ENCODE measurements at places on chromosomes 2 and 18. TPM values are rescaled to one million over a fixed set of nuclear protein-coding genes. Genes with fewer than 3 reads are reported as not detected.

The BARD1 gene
- total RNA-seq, result 15.5 TPM

The IL37 gene
- total RNA-seq, result not detected

The ABCG8 gene
- total RNA-seq, result not detected

- H3K27me3 ChIP-seq, result no peaks in the 10 kb centered on the region
- no peak overlapping the region for H3K4me3 ChIP-seq
- H3K27ac ChIP-seq, result peak overlapping the region; percentile 91
- DNase-seq, result peak; percentile 32
- H3K36me3 ChIP-seq, result peaks cover 5% of the 10 kb centered on the region
These were observed 219.9 kb downstream of the SH3RF3 start for GRCh38 chr2:109348671-109349502.

GRCh38 chr2:37976411-37976810, 51.3 kb downstream of the RMDN2 start:
- no peak for DNase-seq
- H3K36me3 ChIP-seq, result no peaks in the 10 kb centered on the region
- H3K27me3 ChIP-seq, result peaks cover 4% of the 10 kb centered on the region
- H3K27ac ChIP-seq, result no peak overlapping the region
- H3K4me3 ChIP-seq, result no peak overlapping the region

- no peak for DNase-seq
- peak overlapping the region; percentile 93 for H3K27ac ChIP-seq
- H3K27me3 ChIP-seq, result no peaks in the 10 kb centered on the region
- H3K4me3 ChIP-seq, result no peak overlapping the region
- H3K4me1 ChIP-seq, result peaks cover 66% of the 10 kb centered on the region
These were observed 1.4 kb upstream of the ACTG2 start for GRCh38 chr2:73891276-73891901.

- no peaks in the 10 kb centered on the region for H3K27me3 ChIP-seq
- DNase-seq, result no peak
- H3K36me3 ChIP-seq, result no peaks in the 10 kb centered on the region
- no peak overlapping the region for H3K27ac ChIP-seq
- H3K4me1 ChIP-seq, result peaks cover 27% of the 10 kb centered on the region
These were observed 27.6 kb upstream of the TMBIM1 start for GRCh38 chr2:218319813-218320365.

- no peaks in the 10 kb centered on the region for H3K36me3 ChIP-seq
- no peak overlapping the region for H3K27ac ChIP-seq
- no peak overlapping the region for H3K4me3 ChIP-seq
These were observed 80.0 kb upstream of the PXDN start for GRCh38 chr2:1824202-1824905.

- H3K36me3 ChIP-seq, result no peaks in the 10 kb centered on the region
- H3K27me3 ChIP-seq, result no peaks in the 10 kb centered on the region
- H3K4me1 ChIP-seq, result no peaks in the 10 kb centered on the region
- H3K4me3 ChIP-seq, result no peak overlapping the region
- DNase-seq, result no peak
These were observed 76.0 kb downstream of the CBLN2 start for GRCh38 chr18:72468021-72468710.

The PDE11A gene
- 0.05 TPM for total RNA-seq

The SP5 gene
- total RNA-seq, result not detected

GRCh38 chr2:47344890-47345589, 57.9 kb upstream of the MSH2 start:
- H3K36me3 ChIP-seq, result no peaks in the 10 kb centered on the region
- H3K27ac ChIP-seq, result peak overlapping the region; percentile 80
- H3K27me3 ChIP-seq, result no peaks in the 10 kb centered on the region
- H3K4me1 ChIP-seq, result peaks cover 17% of the 10 kb centered on the region

DNA sequence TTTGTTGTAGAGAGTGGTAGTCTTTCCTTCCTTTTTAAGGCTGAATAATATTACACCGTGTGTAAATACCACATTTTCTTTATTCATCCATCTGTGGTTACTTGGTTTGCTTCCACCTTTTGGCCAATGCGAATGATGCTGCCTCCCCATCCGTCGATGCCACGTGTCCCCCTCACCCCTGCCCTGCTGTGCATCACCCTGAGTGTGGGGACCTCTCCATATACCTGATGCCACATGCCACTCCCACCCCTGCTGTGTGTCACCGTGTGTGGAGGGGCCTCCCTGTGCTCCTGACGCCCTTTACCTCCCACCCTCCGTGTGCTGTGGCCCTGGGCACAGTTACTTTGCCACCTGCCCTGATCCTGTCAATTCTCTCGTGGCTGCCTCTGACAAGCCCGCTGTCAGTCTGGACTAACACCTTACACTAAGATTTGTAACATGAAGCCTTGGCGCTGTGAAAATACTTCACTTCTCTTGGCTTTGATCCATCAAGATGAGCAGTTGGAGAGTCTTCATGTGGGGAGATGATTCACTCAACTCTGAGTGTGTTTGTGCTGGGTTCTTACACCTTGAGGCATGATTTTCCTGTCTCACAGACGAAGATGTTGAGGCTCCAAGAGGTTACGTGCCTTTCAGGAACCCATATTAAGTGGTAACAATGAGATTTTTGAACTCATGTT, 234.0 kb downstream of the ZNF407 start:
- H3K4me3 ChIP-seq, result no peak overlapping the region
- no peak overlapping the region for H3K27ac ChIP-seq
- peaks cover 2% of the 10 kb centered on the region for H3K36me3 ChIP-seq
- H3K4me1 ChIP-seq, result peaks cover 12% of the 10 kb centered on the region
- no peak for DNase-seq

The MATN3 gene
- total RNA-seq, result 12.8 TPM

GRCh38 chr2:138503652-138504051, 2.1 kb downstream of the SPOPL start:
- H3K27ac ChIP-seq, result no peak overlapping the region
- peaks cover 2% of the 10 kb centered on the region for H3K36me3 ChIP-seq
- no peaks in the 10 kb centered on the region for H3K27me3 ChIP-seq
- DNase-seq, result no peak

The SEH1L gene
- total RNA-seq, result 47.5 TPM

DNA sequence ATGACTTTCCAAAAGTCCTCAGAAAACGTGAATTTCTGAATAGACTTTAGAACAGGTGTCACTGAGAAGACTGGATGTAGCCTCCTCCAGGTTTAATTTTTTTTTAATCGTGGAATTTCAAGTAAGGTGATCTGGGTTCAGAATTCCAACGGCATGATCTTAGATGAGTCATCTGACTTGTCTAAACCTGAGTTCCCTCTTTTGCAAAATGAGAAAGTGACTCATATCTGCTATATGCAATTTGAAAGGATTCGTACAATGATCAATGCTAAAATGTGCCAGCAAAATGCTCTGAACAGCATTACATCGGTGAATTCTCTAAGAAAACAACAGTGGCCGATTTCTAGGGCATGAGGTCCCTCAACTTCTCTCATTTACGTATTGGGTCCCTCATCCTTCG, 69.1 kb upstream of the ZNF516 start:
- H3K27me3 ChIP-seq, result peaks cover under 1% of the 10 kb centered on the region
- peaks cover 22% of the 10 kb centered on the region for H3K4me1 ChIP-seq
- peak overlapping the region; percentile 84 for H3K27ac ChIP-seq
- no peak overlapping the region for H3K4me3 ChIP-seq

DNA sequence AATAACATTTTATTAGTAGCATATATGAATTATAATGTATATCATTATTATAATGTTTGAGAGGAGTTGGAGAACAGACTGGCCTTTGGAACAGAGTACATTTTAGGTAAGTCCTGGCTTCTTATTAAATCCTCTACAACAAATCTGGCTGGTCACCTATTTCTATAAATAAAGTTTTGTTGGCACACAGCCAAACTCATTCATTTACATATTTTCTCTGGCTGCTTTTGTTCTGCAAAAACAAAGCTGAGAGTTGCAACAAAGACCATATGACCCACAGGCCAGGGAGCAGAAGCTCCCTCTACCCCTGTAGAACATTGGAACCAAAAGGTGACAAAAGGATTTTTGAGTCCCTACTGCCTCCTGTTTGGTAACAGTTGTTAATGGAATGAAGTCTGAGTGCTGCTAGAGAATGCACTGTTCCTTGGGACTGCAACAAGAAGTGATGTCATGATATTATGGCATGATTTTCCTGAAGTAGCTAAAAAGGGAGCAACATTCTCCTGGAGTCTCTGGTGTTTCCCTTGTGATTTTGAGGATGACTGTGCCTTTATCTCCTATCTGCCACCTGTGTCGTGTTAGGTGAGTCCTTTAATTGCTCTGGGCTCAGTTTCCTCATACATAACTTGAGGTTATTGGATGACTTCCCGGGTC, 22.0 kb upstream of the SP9 start:
- no peak overlapping the region for H3K4me3 ChIP-seq
- H3K4me1 ChIP-seq, result no peaks in the 10 kb centered on the region
- H3K27me3 ChIP-seq, result peaks cover 84% of the 10 kb centered on the region
- no peak overlapping the region for H3K27ac ChIP-seq

- no peaks in the 10 kb centered on the region for H3K4me1 ChIP-seq
- H3K4me3 ChIP-seq, result no peak overlapping the region
- H3K27me3 ChIP-seq, result peaks cover 22% of the 10 kb centered on the region
- H3K36me3 ChIP-seq, result no peaks in the 10 kb centered on the region
These were observed 40.7 kb upstream of the TMEM131 start for GRCh38 chr2:98036349-98037000.

- no peak overlapping the region for H3K4me3 ChIP-seq
- peaks cover 39% of the 10 kb centered on the region for H3K4me1 ChIP-seq
- no peaks in the 10 kb centered on the region for H3K36me3 ChIP-seq
- H3K27ac ChIP-seq, result no peak overlapping the region
These were observed 77.1 kb downstream of the HS1BP3 start for GRCh38 chr2:20573620-20574422.

Measured in osteocyte (in vitro differentiated cells).